ENCODE measurements at places on chromosomes 12 and 14.

DNA sequence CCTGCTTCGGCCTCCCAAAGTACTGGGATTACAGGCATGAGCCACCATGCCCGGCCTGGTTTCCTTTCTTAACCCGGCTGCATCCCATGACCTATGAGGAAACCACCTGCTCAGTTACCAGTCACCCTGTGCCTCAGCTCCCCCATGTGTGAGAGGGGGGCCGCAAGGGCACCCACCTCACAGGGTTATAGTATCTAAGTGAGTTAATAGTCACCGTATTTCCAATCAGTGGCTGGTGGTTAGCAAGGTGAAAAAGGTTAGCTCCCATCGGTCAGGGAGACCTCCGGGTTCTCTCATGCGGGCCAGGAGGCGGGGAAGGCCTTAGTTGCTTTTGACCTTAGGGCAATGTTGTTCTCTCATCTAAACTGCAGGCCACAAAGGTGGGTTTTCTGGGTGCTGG, 6.7 kb downstream of the LRP1 start:
- DNase-seq: no peak

- no peak for DNase-seq
Measured at GRCh38 chr14:104290756-104291122, 152.4 kb downstream of the KIF26A start.

- DNase-seq: no peak
Measured at GRCh38 chr12:63308671-63309070, 157.7 kb upstream of the AVPR1A start.

DNA sequence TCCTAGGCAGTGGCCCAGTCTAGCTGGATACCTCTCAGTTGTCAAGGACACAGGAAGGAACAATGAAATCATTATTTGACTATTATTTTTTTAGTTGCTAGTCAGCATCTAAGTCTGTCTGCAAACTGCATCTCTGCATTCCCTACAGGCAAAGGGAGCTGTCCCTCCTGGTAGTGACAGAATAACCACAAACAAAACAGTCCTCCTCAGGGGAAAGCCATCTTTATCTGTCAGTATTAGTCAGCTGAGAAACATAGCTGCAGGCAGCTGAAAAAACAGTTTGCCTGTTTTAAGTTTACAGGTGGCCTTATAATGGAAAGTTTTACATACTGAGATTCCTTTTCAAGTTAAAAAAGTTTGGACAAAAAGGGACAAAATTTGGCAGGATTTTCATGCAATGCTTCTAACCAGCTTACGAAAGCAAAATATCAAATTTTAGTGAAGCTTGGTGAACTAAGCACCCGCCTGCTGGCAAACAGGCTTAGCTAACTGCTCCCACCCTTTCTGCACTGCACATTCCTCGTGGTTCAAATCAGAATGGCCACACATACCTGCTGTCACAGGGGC, 29.5 kb downstream of the SLC25A21 start:
- no peak for DNase-seq

GRCh38 chr12:132806857-132807256, 21.8 kb downstream of the GOLGA3 start:
- DNase-seq: peak; percentile 55

DNA sequence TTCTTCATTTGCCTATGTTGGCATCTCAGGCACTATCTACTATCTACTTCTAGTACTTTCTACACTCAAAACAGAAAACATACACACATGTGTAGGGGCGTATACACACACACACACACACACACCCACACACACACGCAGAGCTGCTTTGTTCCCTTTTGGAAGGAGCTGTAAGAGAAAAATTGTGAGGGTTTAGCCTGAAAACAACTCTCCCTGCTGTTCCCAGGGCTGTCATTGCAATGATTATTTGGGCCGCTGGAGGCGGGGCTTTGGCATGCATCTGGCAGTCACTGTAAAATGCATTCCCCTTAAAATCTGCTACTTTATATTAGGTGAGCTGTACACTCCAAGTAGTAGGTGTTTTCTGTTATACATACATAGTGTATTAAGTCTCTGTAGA, 29.1 kb upstream of the SLC38A2 start:
- DNase-seq: no peak

DNA sequence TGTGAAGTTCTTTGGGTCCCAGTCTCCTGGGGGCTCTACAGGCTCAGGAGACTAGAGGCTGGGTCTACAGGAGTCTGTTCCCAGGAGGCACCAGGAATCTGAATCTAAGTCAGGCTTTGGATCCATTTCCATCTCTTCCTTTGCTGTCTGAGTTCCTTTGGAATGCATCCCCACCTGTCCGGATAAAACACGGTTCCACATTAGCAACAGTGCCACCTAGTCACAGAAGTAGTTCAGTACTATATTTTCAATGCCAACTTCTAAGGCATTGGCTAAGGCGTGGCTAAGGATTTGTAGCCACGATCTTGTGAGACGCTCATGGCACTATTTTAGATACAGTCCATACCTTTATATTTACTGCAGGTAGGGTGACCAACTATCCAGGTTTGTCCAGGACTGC, 15.1 kb downstream of the ZC2HC1C start:
- DNase-seq: no peak

- DNase-seq: peak; percentile 41
Measured at GRCh38 chr12:6605421-6606330, 1.5 kb downstream of the CHD4 start.

DNA sequence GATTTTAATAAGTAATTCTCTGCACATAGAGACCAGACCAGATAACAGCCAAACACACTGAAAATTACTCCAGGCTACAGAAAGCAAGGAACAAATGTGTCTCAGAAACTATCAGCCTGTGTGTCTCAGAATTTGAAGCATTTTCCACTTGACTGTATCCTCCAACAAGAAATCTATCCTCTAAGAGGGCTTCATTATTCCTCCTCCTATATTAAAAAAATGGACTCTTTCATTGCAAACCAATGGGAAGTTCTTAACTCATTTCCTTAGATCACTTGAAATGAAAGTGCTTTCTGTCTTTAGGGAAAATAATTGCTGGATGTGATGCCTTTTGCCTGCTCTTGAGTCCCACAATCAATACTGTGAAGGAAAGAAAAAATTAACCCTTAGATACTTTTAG, 2.3 kb downstream of the ST8SIA1 start:
- no peak for DNase-seq

DNA sequence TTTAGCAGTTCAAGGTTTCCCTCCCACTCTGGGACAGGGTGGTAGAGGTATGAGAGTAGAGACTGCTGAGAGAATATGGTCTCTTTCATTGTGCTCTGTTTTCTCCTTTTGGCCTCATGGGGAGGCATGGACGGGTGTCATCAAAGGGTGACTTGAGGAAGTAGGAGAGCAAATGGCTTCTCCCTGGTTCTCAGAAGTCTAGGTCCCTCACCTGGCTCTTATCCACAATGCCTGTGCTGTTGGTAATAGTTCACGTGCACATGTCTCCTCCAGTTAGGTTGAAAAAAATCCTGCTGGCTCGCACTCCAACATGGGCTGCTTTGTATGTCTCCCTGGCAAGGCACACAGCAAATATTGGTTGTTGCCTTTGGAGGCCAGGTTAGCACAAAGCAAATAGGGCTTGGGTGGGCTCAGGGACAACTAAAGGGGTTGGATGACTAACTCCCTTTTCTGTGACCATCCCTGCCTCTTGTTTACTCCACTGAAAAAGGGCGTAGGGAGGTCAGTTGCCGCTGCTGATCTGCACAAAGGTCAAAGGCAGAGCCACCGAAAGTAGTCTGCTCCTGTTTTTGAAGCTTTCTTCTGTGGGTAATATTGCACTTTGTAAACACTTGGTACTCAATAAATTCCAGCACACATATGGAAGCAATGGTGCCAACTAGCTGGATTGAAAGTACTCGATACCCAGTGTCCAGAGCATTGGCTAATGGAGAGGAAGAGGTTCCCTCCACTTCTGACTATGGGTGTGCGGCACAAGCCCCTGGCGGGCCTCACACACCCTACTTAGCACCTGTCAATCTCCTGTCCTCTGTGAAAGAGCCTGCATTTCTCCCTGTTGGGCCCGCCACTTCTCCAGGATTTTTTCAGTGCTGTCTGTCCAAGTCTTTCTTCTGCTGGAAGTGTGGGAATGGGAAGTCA, 121.8 kb downstream of the SLC38A6 start:
- DNase-seq: no peak

- DNase-seq: no peak
Measured at GRCh38 chr12:53991077-53991460, 6.1 kb downstream of the HOXC10 start.

DNA sequence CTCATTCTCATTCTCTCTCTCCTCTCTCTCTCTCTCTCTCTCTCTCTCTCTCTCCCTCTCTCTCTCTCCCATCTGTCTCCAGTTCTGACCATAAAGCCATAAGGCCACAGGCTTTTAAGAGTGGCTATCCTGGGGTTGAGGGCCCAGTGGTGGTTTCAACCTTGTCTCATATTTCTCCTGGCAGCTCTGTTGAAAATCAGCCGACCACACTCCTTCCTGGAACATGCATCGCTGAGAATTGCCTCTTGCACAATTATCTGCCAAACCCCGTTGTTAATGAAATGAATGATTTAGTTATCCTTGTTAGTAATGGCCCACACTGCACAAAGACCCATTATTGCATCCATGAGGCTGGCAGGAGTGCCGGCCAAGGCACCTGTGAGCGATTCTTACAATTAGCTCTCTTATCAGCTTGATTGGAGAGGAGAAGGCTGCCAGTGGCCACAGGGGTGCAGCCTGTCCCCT, 30.4 kb upstream of the KCNA5 start:
- DNase-seq: no peak

DNA sequence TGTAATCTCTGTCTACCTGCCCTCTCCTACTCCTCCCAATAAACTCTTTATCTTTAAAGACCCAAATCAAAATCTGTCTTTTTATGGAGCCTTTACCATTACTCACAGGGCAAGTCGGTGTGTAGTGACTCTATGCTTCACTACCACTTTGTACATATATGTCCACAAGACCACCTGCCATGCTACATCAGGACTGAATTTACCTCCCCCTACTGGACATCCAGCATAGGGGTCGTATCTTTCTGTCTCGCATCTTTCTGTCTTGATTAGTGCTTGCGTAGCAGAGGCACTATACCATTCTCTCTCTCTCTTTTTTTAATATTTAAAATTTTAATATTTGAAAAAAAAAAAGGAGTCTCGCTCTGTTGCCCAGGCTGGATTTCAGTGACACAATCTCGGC, 587.5 kb downstream of the SOX5 start:
- DNase-seq: no peak

All from activated T-cell treated with anti-CD3 and anti-CD28 coated beads, Interleukin-2, amount 50 U/mL, for 24 hours (primary cell).